ENCODE measurements at places on chromosomes 16 and 17.
A peak's percentile ranks its signal among the peaks of the same experiment; 100 is the strongest.

DNA sequence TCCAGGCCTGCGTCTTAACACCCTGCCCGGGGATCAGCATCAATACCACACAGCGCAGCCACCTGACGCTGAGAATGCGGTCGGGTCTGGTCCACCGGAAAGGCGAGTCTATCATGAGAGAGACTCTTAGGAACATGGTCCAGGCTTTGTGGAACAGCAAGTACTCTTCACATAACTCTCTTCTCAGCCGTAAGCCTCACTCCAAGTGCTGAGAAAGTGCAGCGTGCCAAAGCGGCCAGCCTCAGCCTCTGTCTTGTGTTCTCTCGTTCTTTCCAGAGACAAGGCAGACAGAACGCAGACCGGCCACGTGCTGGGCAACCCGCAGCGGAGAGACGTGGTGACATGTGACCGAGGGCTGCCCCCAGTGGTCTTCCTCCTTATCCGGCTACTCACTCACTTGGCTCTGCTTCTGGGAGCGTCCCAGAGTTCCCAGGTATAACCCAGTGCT is 34.4 kb upstream of the ENDOV start:
- no peak for DNase-seq

DNA sequence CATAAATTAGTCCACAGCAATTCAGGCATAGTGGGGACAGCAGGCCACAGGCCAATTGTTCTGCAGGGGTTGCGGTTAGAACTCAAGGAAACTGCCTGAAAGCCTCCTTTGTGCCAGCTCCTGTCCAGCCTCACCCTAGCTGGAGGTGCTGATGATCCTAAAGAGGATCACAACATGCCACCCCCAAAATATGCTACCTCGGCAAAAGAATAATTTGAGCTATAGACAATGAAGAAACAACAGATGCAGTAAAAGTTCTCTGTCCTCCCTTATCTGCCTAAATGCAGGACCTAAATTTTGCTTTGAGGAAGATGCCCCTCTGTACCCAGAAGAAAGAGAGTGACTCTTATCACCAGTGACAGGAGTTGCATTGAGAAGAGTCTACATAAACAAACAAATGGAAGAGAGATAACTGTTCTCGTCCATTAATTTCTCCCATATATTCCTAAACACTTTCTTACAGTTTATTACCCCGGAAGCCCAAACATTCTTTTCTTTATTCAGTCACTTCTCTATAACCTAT is 14.7 kb downstream of the ALOX15 start:
- DNase-seq: no peak

- peak; percentile 83 for DNase-seq
These were observed 23.1 kb downstream of the LAT start for GRCh38 chr16:29007730-29008593.

- peak; percentile 35 for DNase-seq
These were observed 114.6 kb upstream of the MED13 start for GRCh38 chr17:62179525-62180161.

GRCh38 chr17:1995907-1996799 is 29.0 kb downstream of the RTN4RL1 start:
- DNase-seq: no peak

DNA sequence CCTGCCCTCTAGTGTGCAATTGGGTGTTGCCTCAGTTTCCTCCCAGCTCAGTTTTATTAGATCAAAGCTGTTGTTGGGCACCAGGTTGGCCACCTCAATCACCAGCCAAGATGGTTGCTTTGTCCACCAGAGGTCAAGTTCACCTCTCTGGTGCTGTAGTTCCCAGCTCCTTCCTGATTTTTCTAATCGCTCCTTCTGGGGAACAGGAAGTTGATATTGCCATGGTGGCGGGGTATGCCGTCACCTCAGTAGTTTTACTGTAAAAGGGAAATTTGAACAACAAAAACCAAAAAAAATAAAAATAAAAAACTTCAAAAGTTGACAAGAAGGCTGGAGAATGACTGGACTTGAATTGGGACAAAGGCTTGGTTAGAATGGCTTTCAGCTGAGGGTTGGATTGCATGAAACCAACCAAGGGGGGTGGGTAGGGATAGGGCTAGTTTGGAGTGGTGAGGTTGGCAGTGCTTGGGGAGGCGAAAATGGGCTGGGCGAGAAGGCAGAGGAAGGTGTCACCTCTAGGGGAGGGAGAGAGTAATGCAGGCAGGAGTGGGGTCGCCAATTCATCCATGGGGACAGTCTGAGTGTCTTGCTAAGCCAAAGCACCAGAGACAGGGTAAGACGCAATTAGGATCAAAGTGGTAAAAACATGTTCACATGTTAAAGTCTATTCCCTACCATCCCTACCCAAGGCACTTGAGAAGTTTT is 6.2 kb downstream of the EFNB3 start:
- DNase-seq: no peak

DNA sequence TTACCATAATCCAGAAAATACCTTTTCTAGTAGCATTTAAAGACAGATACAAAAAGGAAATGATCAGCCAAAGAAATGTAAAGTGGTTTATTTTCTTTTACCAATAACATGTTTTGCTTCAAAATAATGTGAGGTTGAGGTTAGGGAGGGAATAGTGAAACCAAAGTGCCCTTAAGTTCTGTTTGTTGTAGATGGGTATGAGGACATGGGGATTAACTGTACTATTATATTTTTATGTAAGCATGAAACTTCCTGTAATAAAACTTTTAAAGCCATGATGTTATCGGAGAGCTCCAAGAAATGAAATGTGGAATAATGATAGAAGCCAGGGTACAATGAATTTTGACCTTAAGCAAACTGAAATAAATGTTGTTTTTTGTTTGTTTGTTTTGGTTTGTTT is 9.9 kb downstream of the C16orf46 start:
- DNase-seq: no peak

- no peak for DNase-seq
These were observed 20.8 kb downstream of the CHMP1A start for GRCh38 chr16:89636663-89637062.

- DNase-seq: no peak
These were observed 12.5 kb downstream of the SLC22A31 start for GRCh38 chr16:89187770-89188392.

GRCh38 chr16:14418795-14419225 is 211.2 kb downstream of the PARN start:
- no peak for DNase-seq

GRCh38 chr17:48611681-48612455 is 1.1 kb upstream of the HOXB7 start:
- peak; percentile 35 for DNase-seq

DNA sequence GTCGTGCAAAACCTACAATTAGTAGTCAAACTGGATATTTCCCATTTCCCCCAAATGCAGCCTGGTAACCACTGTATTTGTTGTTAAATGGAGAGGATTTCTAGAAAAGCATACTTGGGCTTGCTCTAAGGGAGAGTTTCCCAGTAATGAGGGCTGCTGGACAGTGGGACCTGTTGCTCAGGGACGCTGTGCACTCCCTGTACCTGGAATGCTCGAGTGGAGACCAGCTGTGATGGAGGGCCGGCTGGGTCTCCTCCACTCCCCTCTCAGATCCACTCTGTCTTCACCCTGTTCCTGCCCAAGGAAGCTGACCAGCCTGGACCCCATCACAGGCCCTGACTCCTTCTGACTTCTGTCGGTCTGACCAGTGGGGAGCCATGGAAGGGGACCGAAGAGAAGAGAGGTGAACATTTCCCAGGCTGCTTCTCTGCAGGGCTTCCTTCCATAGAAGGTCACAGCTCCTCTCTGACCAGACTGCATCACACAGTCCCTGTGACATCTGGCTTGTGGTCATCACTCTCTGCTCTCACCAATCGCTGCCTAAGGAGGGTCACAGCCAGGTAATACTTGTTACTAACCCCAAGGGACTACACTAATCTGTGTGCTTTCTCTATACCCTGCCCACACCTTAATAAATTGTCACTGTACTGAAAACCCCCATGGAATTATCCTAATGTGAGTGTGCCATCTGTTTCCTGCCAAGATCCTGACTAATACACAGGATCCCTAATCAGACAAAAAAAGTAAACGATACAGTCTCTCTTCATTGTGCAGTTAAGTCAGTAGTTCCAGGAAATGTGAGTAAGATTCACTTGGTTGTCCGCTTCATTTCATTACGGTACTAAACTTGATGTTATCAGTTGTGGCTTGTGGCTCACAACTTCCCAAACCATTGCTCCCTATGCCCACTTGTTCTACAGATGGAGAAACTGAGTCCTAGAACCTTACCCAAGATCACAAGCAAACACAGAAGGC is 102.4 kb downstream of the CCT6B start:
- no peak for DNase-seq

- no peak for DNase-seq
These were observed 185.9 kb downstream of the CDK5R1 start for GRCh38 chr17:32672711-32673110.
